ENCODE measurements at places on chromosomes 3 and 15. TPM values are rescaled to one million over a fixed set of nuclear protein-coding genes. Genes with fewer than 3 reads are reported as not detected.

Gene CAPN3
- 0.63 TPM for total RNA-seq

Gene ETV5
- 82.7 TPM for total RNA-seq

Gene GOLGA6D
- 0.14 TPM for total RNA-seq

Gene MAP2K1
- total RNA-seq: 81.2 TPM

Gene TRA2B
- total RNA-seq: 231 TPM

Gene EPHA6
- total RNA-seq: 12.8 TPM

Gene ELL3
- 1.4 TPM for total RNA-seq

Gene MOBP
- total RNA-seq: 7.1 TPM

Gene EPHB3
- total RNA-seq: 32.7 TPM

Gene TEX55
- total RNA-seq: not detected

Gene SLC51B
- not detected for total RNA-seq

Gene MEX3B
- total RNA-seq: 5.6 TPM

Gene IL17RD
- total RNA-seq: 71.3 TPM

Gene FOXL2NB
- total RNA-seq: 0.54 TPM

Gene SLCO3A1
- total RNA-seq: 7.2 TPM

Gene C2CD4A
- not detected for total RNA-seq

Gene TATDN2
- 30.9 TPM for total RNA-seq

Gene DTX3L
- total RNA-seq: 6.6 TPM

Gene SFMBT1
- 7.5 TPM for total RNA-seq

Gene SLC6A11
- total RNA-seq: 0.92 TPM

Gene CP
- total RNA-seq: 0.84 TPM

Data from endodermal cell (in vitro differentiated cells).